ENCODE measurements at places on chromosomes 16 and 17. TPM values are rescaled to one million over a fixed set of nuclear protein-coding genes. Genes with fewer than 3 reads are reported as not detected.

Gene TMEM219
- 62.2 TPM for polyA plus RNA-seq

Gene TAT
- polyA plus RNA-seq = not detected

Gene KRT36
- polyA plus RNA-seq = not detected

Gene CSH1
- 2.7 TPM for polyA plus RNA-seq

GRCh38 chr17:45063198-45063597 lies 2.1 kb downstream of the NMT1 start:
- no peak for DNase-seq

GRCh38 chr16:13376174-13376573 lies 474.8 kb downstream of the SHISA9 start:
- no peak for DNase-seq

GRCh38 chr17:55510986-55511721 lies at the start of gene SMIM36:
SMIM36 (minus strand) TSS chr17:55511452.
- no peak for DNase-seq

DNA sequence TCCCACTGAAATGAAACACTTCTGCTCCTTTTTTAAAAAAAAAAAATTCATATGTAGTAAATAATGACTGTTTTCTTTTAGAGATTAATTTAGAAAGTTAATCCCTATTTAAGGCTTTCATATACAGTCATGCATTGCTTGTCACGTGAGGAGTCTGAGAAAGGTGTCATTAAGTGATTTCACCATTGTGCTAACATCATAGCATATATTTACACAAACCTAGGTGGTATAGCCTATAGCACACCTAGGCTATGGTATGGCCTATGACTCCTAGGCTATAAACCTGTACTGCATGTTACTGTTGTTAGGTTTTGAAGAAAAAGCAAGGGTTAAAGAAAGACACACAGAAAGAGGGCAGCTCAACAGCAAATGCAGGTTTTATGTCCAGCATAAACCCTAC lies 13.7 kb downstream of the PPY start:
- no peak for DNase-seq

All from forelimb muscle (tissue), 1 donor.